Right lobe of liver (tissue), 6 donors: ENCODE measurements at places on chromosomes 7 and 10.

- H3K27ac ChIP-seq: no peak overlapping the region
- no peaks in the 10 kb centered on the region for H3K36me3 ChIP-seq
- H3K27me3 ChIP-seq: no peaks in the 10 kb centered on the region
- no peak overlapping the region for H3K4me3 ChIP-seq
- no peak for DNase-seq
- peaks cover 3% of the 10 kb centered on the region for H3K4me1 ChIP-seq
These were observed 69.0 kb downstream of the TACC2 start for GRCh38 chr10:122057841-122058413.

GRCh38 chr7:51314726-51315125 lies 1.9 kb downstream of the COBL start:
- peak overlapping the region; percentile 95 for H3K27ac ChIP-seq
- no peaks in the 10 kb centered on the region for H3K36me3 ChIP-seq
- DNase-seq: no peak
- peak overlapping the region; percentile 76 for H3K4me3 ChIP-seq
- no peaks in the 10 kb centered on the region for H3K27me3 ChIP-seq

DNA sequence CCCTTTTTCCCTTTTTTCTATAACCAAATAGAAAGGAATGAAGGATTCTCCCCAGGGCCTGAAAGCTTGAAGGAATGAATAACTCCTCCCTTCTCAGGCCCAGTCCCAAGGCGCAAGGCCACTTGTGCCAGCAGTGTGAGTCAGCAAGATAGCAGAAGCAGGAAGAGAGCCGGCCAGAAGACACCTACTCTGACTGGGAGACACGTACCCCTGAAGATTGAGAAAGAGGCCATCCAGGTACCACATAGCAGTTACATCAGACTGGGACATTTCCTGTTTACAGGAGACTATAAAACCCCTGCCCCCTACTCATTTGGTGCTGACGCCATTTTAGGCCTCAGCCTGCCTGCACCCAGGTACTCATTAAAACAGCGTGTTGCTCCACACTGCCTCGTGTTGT lies 65.5 kb downstream of the LRRC17 start:
- no peak overlapping the region for H3K4me3 ChIP-seq
- no peak for DNase-seq
- no peaks in the 10 kb centered on the region for H3K4me1 ChIP-seq
- H3K27ac ChIP-seq: no peak overlapping the region
- H3K27me3 ChIP-seq: no peaks in the 10 kb centered on the region

GRCh38 chr10:77960829-77961329 lies 34.3 kb upstream of the DLG5 start:
- no peaks in the 10 kb centered on the region for H3K4me1 ChIP-seq
- H3K27ac ChIP-seq: no peak overlapping the region
- H3K4me3 ChIP-seq: no peak overlapping the region

DNA sequence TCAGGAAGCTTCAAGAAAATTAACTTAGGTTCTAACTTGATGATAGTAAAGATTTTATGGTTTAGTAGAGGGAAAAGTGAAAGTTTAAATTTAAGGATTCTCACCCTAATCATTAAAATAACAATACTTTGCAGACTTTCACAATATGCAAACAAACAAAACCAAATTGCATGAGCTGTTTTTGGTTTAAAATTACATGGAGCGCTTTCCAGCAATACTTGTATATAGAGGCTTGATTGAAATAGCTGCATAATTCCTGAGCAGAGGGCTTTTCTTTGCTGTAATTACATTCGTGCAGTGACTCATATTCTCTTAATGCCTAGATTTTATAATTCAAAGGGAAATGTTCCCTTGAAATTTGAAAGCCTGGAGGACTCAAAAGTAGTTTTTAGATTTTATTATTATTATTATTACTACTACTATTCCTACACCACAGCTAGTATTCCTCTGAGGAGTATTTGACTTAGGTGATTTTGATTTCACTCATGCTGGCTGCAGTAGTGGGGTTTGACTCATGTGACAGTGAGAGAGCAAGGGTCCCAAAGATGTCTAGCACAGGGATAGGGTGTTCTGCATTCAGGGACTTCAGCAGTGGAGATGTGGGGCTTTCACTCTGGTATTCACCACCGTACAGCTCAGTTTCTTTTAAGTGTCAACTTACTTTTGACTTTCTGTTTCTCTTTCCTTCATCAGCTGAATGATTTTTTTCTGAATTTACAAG lies 138.1 kb downstream of the ADAM22 start:
- no peaks in the 10 kb centered on the region for H3K4me1 ChIP-seq
- H3K4me3 ChIP-seq: no peak overlapping the region
- H3K27ac ChIP-seq: no peak overlapping the region
- no peaks in the 10 kb centered on the region for H3K36me3 ChIP-seq

GRCh38 chr7:155147624-155148023 lies 77.5 kb downstream of the HTR5A start:
- no peak overlapping the region for H3K4me3 ChIP-seq
- H3K36me3 ChIP-seq: no peaks in the 10 kb centered on the region
- H3K27me3 ChIP-seq: no peaks in the 10 kb centered on the region

- H3K4me3 ChIP-seq: no peak overlapping the region
- no peak for DNase-seq
- H3K27ac ChIP-seq: no peak overlapping the region
- H3K36me3 ChIP-seq: no peaks in the 10 kb centered on the region
- no peaks in the 10 kb centered on the region for H3K4me1 ChIP-seq
These were observed 27.4 kb downstream of the STEAP4 start for GRCh38 chr7:88279323-88279722.

DNA sequence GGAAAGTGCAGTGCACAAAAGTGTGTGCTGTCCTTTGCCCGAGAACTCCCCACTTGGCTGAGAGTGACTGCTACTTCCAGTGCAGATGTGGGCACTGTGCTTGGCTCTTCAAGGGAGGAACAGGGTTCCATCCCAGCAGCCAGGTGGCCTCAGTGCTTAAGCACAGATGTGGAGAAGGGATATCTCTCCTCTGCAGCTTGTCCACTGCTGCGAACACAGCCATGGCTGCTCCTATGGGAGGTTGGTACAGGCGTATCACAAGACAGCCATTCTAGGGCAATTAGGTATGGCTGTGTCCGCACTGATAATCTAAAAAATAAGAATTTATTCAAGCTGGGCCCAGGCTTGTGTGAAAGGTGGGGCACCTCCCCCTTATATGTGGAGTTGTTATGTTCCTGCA lies 66.6 kb downstream of the GLCCI1 start:
- DNase-seq: no peak
- H3K4me3 ChIP-seq: no peak overlapping the region
- no peaks in the 10 kb centered on the region for H3K27me3 ChIP-seq
- H3K36me3 ChIP-seq: no peaks in the 10 kb centered on the region

DNA sequence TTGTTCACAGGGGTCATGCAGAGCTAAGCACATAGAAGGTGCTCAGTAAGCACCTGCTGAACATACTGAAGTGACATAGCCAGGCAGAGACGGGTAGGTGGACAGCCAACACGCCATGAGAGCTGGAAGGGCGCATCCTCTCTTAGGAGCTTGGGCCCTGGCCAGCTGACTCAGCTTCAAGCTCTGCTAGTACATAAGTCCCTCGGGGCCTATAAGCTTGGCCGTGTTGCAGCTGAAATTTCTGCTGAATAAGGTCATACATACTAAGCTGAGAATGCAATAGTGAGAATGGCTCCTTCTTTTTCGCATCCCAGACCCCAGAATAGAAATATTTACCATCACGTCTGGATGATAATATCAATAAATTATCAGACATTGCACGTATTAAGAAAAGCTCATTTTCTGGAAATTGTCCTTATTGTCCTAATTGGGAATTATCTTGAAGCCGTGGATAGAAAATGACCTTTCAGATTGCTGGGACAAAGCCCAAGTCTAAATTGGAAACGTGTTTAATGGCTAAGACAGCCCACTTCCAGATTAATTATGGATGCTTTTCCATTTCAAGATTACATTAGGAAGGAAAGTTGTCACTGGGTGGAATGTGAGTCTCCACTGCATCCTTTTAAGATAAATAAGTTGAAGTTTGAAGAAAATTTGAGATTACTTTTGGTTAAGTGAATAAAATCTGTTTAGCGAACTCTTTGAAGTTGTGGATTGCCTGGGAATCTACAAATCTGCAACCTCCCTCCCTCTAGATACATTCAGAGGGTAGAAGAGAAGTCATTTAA lies 287.1 kb upstream of the C7orf33 start:
- H3K4me1 ChIP-seq: peaks cover 11% of the 10 kb centered on the region
- H3K36me3 ChIP-seq: no peaks in the 10 kb centered on the region
- no peak overlapping the region for H3K27ac ChIP-seq
- H3K27me3 ChIP-seq: no peaks in the 10 kb centered on the region
- DNase-seq: peak; percentile 48

GRCh38 chr10:116472891-116473290 lies 45.2 kb downstream of the PNLIPRP3 start:
- no peaks in the 10 kb centered on the region for H3K4me1 ChIP-seq
- no peaks in the 10 kb centered on the region for H3K36me3 ChIP-seq
- no peak overlapping the region for H3K4me3 ChIP-seq

DNA sequence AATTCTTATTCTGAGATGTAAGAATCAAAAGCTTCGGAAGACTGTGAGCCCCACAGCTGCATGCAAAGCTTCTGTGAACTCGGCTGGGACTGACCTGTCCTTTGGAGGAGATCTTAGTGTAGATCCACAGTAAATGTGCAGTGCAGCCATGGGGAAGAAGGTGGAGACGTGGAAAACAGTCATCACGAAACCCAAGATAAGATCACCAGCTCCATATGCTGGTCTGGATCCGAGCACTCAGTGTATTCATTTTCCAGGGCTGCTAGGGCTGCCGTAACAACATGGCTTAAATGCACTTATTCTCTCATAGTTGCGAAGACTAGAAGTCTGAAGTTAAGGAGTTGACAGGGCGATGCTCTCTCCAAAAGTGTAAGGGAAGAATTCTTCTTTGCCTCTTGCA lies 143.0 kb upstream of the TCF7L2 start:
- H3K27ac ChIP-seq: no peak overlapping the region
- no peaks in the 10 kb centered on the region for H3K27me3 ChIP-seq
- H3K4me3 ChIP-seq: no peak overlapping the region
- H3K4me1 ChIP-seq: peaks cover 19% of the 10 kb centered on the region
- DNase-seq: no peak

DNA sequence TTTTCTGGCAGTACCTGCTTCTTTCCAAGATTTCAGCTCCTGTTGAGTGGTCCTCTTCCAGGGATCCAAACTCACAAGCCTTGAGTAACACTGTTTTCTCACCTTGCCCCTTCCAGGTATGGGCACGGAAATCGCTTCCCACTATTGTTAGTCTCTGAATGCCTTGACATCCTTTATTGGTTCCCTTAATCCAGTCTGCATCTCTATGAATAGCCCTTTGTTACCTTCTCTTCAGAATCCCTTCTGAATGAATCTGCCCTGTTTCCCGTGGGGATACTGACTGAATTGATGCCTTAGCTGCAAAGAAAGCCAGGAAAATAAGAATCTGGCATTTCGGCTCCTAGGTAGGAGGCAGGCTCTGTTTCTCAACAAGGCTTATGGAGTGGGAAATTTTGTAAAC lies 467.7 kb downstream of the PLXNA4 start:
- no peak for DNase-seq
- H3K27ac ChIP-seq: no peak overlapping the region
- H3K4me1 ChIP-seq: no peaks in the 10 kb centered on the region
- H3K36me3 ChIP-seq: no peaks in the 10 kb centered on the region

GRCh38 chr10:109852475-109853037 lies 70.8 kb downstream of the XPNPEP1 start:
- no peaks in the 10 kb centered on the region for H3K36me3 ChIP-seq
- H3K4me1 ChIP-seq: no peaks in the 10 kb centered on the region
- no peak overlapping the region for H3K27ac ChIP-seq
- peak; percentile 79 for DNase-seq
- no peaks in the 10 kb centered on the region for H3K27me3 ChIP-seq

DNA sequence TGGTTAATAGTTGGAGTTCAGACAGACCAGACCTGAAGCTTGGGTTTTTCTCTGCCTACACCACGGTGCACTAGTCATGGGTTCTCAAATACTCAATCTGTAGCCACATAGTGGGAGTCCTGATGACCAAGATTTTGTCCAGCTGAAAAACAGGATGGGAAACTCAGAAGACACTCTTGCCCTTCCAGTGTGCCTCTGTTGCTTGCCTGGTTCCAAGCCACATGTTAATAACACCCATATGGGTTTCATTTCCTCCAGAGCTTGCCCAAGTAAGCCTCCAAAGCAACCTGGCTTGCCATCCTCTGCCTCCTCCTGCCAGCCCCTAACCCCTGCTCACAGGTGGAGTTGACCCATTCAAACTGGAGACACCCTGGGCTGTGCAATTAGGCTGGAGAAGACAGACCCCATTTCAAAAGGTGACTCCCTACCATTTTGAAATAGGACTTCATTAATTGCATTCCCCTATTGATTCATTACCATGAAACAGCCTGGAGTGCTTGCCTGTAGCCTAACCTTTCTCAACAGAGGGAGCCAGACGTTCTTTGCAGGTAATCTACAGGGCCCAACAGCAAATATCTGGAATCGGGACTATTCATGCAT lies 108.0 kb upstream of the HABP2 start:
- H3K4me3 ChIP-seq: no peak overlapping the region
- H3K4me1 ChIP-seq: peaks cover 17% of the 10 kb centered on the region

DNA sequence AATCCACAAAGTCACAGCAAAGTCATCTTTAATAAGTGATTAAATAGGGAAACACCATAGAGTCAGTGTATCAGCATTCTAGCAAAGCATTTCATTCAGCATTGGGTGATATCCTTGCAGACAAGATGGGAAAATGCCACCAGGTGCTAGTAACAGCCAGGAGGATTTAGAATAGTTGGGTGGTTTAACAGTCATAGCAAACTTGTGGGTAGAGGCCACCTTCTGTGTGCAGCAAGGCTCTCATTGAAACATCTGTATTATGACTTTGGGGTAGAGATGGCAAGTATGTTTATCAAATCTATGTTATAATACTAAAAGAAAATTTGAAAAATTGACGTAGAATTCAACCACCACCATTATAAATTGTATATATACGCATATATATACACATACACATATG lies 26.4 kb upstream of the ADO start:
- H3K36me3 ChIP-seq: no peaks in the 10 kb centered on the region
- H3K27ac ChIP-seq: no peak overlapping the region
- DNase-seq: no peak
- H3K4me1 ChIP-seq: no peaks in the 10 kb centered on the region
- H3K27me3 ChIP-seq: no peaks in the 10 kb centered on the region
- no peak overlapping the region for H3K4me3 ChIP-seq

GRCh38 chr7:106551936-106552335 lies 109.0 kb downstream of the CCDC71L start:
- no peaks in the 10 kb centered on the region for H3K4me1 ChIP-seq
- H3K27ac ChIP-seq: no peak overlapping the region
- no peaks in the 10 kb centered on the region for H3K27me3 ChIP-seq
- H3K4me3 ChIP-seq: no peak overlapping the region
- no peaks in the 10 kb centered on the region for H3K36me3 ChIP-seq

DNA sequence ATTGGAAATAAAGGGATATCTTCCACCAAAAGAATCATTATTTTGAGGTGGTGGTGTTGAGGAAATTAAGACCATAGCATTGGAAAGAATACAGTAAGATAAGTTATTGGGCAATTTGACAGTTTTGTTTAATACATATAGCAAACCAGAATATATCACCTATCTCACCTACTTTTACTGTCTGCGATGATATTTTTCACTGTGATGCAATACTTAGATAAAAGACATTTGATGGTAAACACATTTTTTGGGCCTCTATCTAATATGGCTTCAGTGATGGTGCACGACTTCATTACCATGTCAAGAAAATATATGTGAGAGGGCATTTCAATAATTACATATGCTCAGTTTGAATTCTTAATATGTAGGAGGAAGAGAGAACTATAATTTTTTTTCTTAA lies 93.7 kb upstream of the MAGI2 start:
- DNase-seq: no peak
- no peak overlapping the region for H3K4me3 ChIP-seq
- H3K4me1 ChIP-seq: no peaks in the 10 kb centered on the region
- H3K27ac ChIP-seq: no peak overlapping the region
